Astrocyte (in vitro differentiated cells and primary cell): ENCODE measurements at places on chromosomes 5 and 9. TPM values are rescaled to one million over a fixed set of nuclear protein-coding genes. Genes with fewer than 3 reads are reported as not detected.
A peak's percentile ranks its signal among the peaks of the same experiment; 100 is the strongest.

DNA sequence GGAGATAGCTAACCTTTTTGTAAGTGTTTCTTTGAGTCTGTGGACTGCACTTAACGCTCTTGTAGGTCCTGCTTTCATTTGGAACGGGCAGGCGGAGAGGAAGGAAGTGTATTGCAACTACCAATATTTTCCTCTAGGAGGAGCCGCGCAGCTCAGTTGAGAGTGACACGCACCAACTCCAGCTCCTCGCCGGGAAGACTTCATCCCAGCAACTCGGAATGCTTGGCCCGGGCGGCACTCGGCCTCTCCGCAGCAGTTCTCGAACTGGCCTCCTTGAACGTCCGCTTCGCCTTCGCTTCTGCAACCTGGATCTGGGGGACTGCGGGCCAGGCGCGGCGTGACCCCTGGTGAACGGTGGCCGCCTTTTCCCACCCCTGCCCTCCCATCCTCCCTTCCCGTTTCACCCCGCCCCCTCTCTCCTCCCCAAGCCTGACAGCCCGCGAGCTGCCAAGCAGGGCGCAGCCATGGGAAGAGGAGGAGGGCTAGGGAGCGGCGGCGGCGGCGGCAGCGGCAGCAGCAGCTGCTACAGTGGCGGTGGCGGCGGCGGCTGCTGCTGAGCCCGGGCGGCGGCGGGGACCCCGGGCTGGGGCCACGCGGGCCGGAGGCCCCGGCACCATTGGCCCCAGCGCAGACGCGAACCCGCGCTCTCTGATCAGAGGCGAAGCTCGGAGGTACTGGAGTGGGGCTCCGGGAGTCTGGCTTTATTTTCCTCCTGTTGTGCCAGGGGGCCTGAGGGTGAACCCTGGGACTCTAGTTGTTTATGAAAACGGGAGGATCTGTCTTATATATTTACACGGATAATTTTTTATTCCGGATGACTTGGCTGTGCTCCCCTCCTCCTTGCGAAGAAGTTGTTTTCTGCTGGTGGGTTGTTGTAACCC lies at the start of gene GHR:
TSS of gene GHR (plus strand) at position 155 of the 881 bp plus-strand sequence. CDS start 142,436 bp downstream, outside the sequence.
- DNase-seq = peak; percentile 86

GRCh38 chr5:5751987-5752386 lies 329.5 kb downstream of the ICE1 start:
- no peak for DNase-seq

The ANKRA2 gene
- total RNA-seq = 12.7 and 15.7 TPM in 2 replicates

The RAI14 gene
- 307 and 315 TPM in 2 replicates for total RNA-seq

- DNase-seq = no peak
Measured at GRCh38 chr5:171855798-171856763, 70.5 kb downstream of the SMIM23 start.

DNA sequence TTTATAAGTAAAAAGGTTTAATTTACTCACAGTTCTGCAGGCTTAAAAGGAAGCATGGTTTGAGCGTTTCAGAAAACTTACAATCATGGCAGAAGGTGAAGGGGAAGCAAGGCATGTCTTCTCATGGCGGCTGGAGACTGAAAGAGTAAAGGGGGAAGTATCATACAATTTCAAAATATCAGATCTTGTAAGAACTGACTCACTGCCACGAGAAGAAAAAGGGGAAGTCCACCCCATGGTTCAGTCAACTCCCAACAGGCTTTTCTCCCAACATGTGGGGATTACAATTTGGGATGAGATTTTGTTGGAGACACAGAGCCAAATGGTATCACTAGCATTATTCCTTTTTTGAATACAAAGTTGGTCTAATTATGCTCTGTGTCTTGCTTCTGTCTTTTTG lies 627.9 kb upstream of the ST8SIA4 start:
- DNase-seq = no peak

- peak; percentile 50 for DNase-seq
Measured at GRCh38 chr5:58133631-58134296, 326.1 kb downstream of the PLK2 start.

The S100Z gene
- not detected in 2 replicates for total RNA-seq

The BTNL3 gene
- total RNA-seq = not detected in 2 replicates

DNA sequence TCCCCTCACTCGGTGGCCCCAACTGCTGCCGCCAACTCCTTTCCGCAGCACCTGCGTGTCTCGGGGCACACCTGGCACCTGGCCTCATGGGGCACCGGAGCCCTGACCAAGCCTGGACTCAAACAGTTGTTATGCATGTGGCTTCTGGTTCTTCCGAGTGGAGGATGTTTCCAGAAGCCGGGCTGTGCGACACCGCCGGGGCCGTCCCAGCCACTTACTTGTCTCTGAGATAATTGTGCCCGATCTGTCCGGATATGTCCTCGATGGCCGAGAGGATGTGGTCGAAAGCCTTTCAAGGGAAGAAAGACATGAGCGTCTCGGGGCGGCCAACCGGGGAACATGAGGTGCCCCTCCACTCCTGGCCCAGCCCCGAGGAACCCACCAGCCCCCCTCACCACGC lies 38.4 kb downstream of the EXOC3 start:
- no peak for DNase-seq

The CD180 gene
- total RNA-seq = not detected in 2 replicates

- peak; percentile 74 for DNase-seq
Measured at GRCh38 chr5:149228618-149229297, 42.9 kb upstream of the AFAP1L1 start.

DNA sequence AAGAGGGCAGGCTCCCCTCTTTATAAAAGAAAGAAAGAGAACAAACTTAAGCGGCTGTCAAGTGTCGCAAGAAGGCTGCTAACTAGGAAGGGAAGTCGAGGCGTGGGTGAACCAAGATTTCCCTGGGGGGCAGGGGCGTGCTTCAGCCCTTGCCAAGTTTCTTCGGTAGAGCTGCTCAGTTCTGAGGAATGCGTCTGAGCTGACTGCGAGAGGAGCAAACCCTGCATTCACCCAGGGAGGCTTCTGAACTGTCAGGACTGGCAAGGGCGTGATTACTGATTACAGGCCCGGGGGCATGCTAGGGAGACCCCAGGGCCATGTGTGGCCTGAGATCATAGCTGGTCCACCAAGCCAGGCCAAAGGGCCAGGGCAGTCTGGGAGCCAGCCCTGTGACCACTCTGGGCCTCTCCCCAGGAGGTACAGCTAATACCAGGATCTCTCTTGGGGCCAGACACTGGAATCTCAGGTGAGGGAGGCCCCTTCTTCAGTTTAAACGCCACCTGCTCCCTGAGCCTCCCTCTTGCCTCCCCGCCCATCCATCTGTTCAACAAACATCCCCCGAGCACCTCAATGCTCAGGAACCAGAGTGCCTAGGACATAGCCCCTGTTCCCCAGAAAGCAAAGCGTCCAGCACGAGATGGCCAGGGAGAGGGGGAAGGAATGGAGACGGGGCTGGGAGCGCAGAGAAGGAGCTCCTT lies 30.9 kb downstream of the SARDH start:
- DNase-seq = peak; percentile 61

DNA sequence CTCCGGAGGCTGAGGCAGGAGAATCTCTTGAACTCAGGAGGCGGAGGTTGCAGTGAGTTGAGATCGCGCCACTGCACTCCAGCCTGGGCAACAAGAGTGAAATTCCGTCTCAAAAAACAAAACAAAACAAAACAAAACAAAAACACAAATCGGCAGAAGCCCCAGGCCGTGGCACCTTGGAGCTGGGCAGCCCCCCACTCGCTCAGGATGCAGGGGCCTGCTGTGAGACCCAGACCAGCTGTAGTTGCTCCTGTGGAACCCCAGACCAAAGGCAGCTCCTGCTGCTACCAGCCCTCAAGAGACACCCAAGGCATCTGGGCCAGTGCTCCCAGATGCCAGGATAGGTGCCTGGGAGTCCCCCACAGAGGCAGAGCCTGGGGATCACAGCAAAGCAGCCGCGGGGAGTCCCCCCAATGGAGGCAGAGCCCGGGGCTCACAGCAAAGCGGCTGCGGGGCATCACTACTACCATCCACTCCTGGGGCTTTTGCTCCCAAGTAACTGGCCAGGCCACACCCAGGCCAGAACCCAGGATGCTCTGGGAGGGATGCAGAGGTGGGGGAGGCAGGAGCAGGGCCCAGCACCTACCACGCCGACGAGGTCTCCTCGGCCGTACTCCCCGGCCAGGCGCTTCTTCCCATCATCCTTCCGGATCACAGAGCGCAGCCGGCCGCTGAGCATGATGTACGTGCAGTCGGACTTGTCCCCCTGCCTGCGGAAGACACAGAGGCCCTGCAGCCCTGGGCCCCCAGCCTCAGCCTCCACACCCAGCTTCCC lies 37.7 kb upstream of the NSMF start:
- DNase-seq = no peak

- peak; percentile 58 for DNase-seq
Measured at GRCh38 chr5:82594097-82594496, 315.9 kb upstream of the RPS23 start.

The FKTN gene
- 17.5 and 21.1 TPM in 2 replicates for total RNA-seq

DNA sequence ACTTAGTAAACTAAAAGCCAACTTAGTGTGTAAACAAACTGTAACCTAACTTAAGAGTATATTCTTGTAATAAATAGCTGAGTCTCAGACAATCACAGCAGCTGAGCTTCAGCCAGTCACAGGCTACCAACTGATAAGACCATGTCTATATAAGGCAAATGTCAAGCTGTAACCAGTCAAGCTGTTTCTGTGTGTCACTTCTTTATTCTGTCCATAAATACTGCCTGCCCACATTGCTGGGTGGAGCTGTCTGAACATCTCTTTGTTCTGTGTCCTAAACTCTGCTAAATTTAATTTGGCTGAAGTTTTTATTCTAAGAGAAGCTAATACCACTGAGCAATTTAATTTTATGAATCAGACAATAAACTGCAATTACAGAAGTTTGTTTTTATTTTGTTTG lies 412.1 kb upstream of the CDH10 start:
- no peak for DNase-seq

The IGFBPL1 gene
- 5.6 and 11.0 TPM in 2 replicates for total RNA-seq

The GLRA1 gene
- total RNA-seq = not detected in 2 replicates

The NMUR2 gene
- total RNA-seq = not detected in 2 replicates

The OBP2B gene
- total RNA-seq = not detected in 2 replicates

The CAPSL gene
- not detected in 2 replicates for total RNA-seq

The MAP1B gene
- total RNA-seq = 386 and 476 TPM in 2 replicates

DNA sequence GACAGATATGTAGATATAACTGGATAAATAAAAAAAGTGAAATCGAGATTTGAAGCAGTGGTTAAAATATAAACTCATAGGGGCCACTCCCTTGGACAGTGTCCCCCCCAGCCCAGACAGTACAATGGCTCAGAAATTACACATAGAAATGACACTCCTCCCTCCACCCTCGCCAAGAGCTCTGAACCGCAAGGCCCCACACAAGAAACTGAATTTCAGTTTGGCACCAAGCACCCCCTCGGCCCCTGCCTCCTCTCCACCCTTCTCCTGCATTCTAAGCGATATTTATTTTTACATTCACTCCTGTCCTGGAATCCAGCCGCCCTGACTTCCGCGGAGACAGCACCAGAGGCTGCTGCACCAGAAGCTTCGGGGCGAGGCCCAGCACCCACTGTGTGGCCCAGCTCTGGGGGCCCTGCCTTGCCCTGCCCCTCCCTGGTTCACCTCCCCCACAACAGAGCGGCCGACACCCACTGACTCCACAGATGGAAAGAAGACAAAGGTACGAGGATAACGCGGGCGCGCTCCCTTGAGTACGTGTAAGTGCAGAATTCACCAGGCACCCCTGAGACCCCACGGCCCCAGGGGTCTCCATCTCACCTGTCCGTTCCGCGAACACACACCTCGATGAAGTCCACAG lies 11.0 kb downstream of the STC2 start:
- no peak for DNase-seq

DNA sequence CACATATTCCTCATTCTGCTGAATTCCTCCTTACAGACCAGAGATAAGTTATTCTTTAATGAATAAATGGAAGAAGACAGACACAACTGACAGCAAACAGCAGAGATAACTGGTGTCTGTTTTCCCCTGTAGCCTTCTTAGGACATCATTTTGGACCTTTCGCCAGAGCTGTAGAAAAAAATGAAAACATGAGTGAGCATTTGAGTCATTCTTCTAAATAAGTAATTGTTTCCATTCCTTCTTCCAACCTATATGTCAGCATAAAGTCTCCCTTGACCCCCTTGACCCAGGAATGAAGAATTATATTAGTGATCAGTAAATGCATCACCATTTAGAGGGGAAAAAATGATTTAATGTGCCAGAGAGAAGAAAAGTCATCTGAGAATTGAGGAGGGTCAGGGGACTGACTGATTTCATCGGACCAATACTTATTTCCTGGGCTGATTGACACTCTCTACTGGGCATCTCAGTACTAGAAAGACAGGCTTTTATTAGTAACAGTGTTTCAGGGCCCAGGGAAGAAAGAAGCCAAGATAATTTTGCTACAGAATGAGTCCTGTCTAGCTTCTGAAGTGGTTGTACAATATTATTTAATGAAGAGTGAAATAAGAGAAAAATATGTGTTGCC lies 597.0 kb downstream of the PSAT1 start:
- no peak for DNase-seq

GRCh38 chr5:157690690-157691433 lies 19.5 kb downstream of the C5orf52 start:
- no peak for DNase-seq

The GADD45G gene
- total RNA-seq = 3.5 and 5.2 TPM in 2 replicates

DNA sequence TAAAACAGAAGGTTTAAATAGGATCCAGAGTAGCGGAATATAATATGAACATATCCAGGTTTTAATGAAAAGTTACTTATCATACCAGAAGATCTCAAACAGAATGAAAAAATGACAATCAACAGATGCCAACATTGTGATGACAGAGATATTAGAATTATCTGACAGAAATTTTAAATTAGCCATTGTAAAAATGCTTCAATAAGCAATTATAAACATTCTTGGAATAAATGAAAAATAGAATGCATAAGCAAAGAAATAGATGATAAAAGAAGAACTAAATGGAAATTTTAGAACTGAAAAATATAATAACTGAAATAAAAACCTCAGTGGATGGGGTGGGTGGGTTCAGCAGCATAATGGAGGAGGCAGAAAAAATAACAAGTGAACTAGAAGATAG lies 37.2 kb downstream of the ZMAT2 start:
- DNase-seq = no peak

GRCh38 chr5:62017092-62017491 lies 288.9 kb upstream of the KIF2A start:
- DNase-seq = no peak

The TNFSF8 gene
- total RNA-seq = not detected in 2 replicates

The FGF10 gene
- total RNA-seq = not detected in 2 replicates

GRCh38 chr5:77876316-77876715 lies 100.2 kb upstream of the TBCA start:
- DNase-seq = no peak

The WDR55 gene
- 28.8 and 31.2 TPM in 2 replicates for total RNA-seq

The GABRB2 gene
- 0.14 and 0.20 TPM in 2 replicates for total RNA-seq

The PCDHB7 gene
- total RNA-seq = 0.79 and 1.0 TPM in 2 replicates

GRCh38 chr9:95007226-95007869 lies 280.8 kb downstream of the AOPEP start:
- no peak for DNase-seq

GRCh38 chr9:22105005-22105722 lies 96.1 kb upstream of the CDKN2B start:
- DNase-seq = no peak

The GMCL2 gene
- total RNA-seq = not detected in 2 replicates
